Activated T-helper 2 cell treated with anti-CD3 and anti-CD28 coated beads, Interferon-gamma antibody, Interleukin-2, Interleukin-4, amounts not matched to agents 10 μg/mL and 5 μg/mL and 100 μg/mL, durations not matched to agents 14 hours and 24 hours and 36 hours (primary cell): ENCODE measurements at places on chromosomes 3 and 15. TPM values are rescaled to one million over a fixed set of nuclear protein-coding genes. Genes with fewer than 3 reads are reported as not detected.

FEZF2 gene
- not detected in 2 replicates for total RNA-seq

KLHDC8B gene
- 2.5 and 2.6 TPM in 2 replicates for total RNA-seq

COLQ gene
- total RNA-seq = 1.6 and 2.1 TPM in 2 replicates

ABHD6 gene
- 26.4 and 28.2 TPM in 2 replicates for total RNA-seq

CPOX gene
- total RNA-seq = 48.4 and 50.4 TPM in 2 replicates

MGLL gene
- total RNA-seq = 6.5 and 6.6 TPM in 2 replicates

DNA sequence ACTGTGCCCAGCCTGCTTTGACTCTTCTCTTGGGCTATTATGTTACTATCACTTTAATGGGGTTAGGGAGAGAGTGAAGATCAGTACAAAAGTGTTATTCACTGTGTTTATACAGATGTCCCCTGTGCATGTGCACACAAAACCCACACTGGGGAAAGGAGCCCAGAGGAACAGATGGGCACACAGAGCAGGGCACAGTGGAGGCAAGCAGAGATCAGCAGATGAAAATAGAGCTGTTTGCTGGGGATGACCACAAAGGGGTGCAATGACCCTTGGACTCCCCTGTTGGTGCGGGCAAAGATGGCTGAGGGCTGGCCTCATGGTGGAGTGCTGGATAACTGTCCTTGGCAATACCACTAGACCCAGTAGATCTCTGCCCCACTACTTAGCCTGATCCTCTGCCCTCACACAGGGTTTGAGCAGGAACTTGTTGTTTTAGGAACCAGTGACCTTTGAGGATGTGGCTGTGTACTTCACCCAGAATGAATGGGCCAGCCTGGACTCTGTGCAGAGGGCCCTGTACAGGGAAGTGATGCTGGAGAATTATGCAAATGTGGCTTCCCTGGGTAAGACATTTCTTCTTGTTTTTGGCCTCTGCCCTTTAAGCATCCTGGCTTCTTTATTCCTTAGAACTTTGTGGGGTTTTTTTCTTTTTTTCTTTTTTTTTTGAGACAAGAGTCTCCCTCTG lies 5.3 kb downstream of the ZNF620 start:
- H3K36me3 ChIP-seq = peaks cover 56% of the 10 kb centered on the region
- DNase-seq = no peak
- no peak overlapping the region for H3K27ac ChIP-seq
- H3K4me3 ChIP-seq = no peak overlapping the region
- no peaks in the 10 kb centered on the region for H3K27me3 ChIP-seq
- peaks cover 8% of the 10 kb centered on the region for H3K4me1 ChIP-seq

GRCh38 chr15:77012868-77013267 lies 17.9 kb downstream of the PSTPIP1 start:
- H3K4me3 ChIP-seq = peak overlapping the region; percentile 63
- peak overlapping the region; percentile 84 for H3K27ac ChIP-seq
- H3K27me3 ChIP-seq = no peaks in the 10 kb centered on the region

DNA sequence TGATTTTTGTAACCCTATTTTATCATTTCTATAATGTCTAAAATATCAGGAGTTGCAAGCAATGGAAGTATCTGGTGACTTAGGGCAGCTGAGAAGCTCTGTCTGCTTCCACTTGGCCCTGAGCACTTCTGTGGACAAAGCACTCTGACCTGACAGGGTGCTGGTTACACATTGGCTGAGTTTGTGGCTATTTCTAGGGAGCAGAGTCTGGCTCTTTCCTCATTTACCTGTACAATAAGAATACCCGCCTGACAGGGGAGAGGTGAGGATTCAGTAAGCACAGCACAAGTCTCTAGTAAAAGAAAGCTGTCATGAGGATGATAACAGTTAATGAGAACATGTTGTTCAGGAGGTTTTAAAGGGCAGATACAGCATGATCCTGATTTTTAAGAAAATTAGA lies 33.3 kb upstream of the SPESP1 start:
- H3K4me1 ChIP-seq = no peaks in the 10 kb centered on the region
- no peak for DNase-seq
- no peak overlapping the region for H3K4me3 ChIP-seq
- no peak overlapping the region for H3K27ac ChIP-seq
- H3K27me3 ChIP-seq = peaks cover 14% of the 10 kb centered on the region

- no peak for DNase-seq
- H3K4me3 ChIP-seq = no peak overlapping the region
- no peaks in the 10 kb centered on the region for H3K4me1 ChIP-seq
- H3K27ac ChIP-seq = no peak overlapping the region
Measured at GRCh38 chr3:54891540-54891897, 36.3 kb downstream of the LRTM1 start.

- no peak for DNase-seq
- H3K27me3 ChIP-seq = no peaks in the 10 kb centered on the region
- H3K27ac ChIP-seq = no peak overlapping the region
- H3K4me3 ChIP-seq = no peak overlapping the region
Measured at GRCh38 chr3:121722411-121722810, 27.1 kb downstream of the GOLGB1 start.

DNA sequence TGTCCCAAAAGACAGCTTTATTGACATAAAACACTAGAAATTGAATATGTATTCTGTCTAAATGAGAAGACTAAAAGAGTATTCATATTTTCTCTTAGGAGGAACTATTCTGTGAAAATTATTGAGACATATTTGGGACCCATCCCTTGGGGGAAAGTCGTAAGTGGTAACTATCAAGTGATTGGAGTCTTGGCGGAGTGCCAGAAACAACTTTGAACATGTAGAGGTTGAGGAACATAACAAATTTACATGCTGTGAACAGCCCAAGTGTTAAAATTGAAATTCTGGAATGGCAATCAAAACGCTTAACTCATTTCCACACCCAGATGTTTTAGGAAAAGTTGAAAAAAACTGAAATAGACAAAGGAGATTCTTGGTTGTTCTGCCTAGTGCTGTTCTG lies 1034.6 kb downstream of the NSUN3 start:
- no peaks in the 10 kb centered on the region for H3K27me3 ChIP-seq
- DNase-seq = no peak
- H3K36me3 ChIP-seq = no peaks in the 10 kb centered on the region
- no peak overlapping the region for H3K4me3 ChIP-seq
- no peaks in the 10 kb centered on the region for H3K4me1 ChIP-seq

DNA sequence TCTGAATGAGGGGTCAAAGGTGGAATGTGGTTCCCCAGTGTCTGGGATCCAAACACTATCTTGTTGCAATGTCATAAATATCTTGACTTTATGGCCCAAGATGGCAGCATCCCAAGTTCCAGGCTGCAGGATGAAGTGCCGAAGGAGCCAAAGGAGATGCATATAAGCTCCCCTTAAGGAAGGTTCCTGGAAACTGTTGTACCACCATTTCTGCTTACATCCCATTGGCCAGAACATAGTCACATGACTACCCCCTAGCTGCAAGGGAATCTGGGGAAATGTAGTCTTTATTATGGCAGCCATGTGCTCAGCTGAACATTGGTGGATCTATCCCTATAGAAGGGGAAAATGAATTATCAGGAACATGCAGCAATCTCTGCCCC lies 54.3 kb downstream of the BDH1 start:
- no peak for DNase-seq
- no peaks in the 10 kb centered on the region for H3K27me3 ChIP-seq
- no peak overlapping the region for H3K4me3 ChIP-seq
- no peak overlapping the region for H3K27ac ChIP-seq

- H3K4me1 ChIP-seq = peaks cover 57% of the 10 kb centered on the region
- no peak overlapping the region for H3K27ac ChIP-seq
- peaks cover 51% of the 10 kb centered on the region for H3K36me3 ChIP-seq
- no peak overlapping the region for H3K4me3 ChIP-seq
Measured at GRCh38 chr15:52563501-52564060, 5.2 kb downstream of the ARPP19 start.

GRCh38 chr3:8154617-8155016 lies 347.0 kb upstream of the LMCD1 start:
- H3K4me3 ChIP-seq = no peak overlapping the region
- no peaks in the 10 kb centered on the region for H3K36me3 ChIP-seq
- no peak overlapping the region for H3K27ac ChIP-seq
- DNase-seq = no peak
- no peaks in the 10 kb centered on the region for H3K4me1 ChIP-seq

- no peak for DNase-seq
- no peaks in the 10 kb centered on the region for H3K27me3 ChIP-seq
- peaks cover 3% of the 10 kb centered on the region for H3K36me3 ChIP-seq
- peaks cover 7% of the 10 kb centered on the region for H3K4me1 ChIP-seq
- no peak overlapping the region for H3K4me3 ChIP-seq
- no peak overlapping the region for H3K27ac ChIP-seq
Measured at GRCh38 chr3:4575381-4575780, 82.2 kb downstream of the ITPR1 start.
